Lower lobe of right lung (tissue), 2 donors: ENCODE measurements at places on chromosomes 5 and 9. TPM values are rescaled to one million over a fixed set of nuclear protein-coding genes. Genes with fewer than 3 reads are reported as not detected.

KIF24 gene
- total RNA-seq = 1.4 TPM

PCDHGC5 gene
- 1.8 TPM for total RNA-seq

STOML2 gene
- total RNA-seq = 59.0 TPM

RXRA gene
- 85.7 TPM for total RNA-seq

XRCC4 gene
- 9.2 TPM for total RNA-seq

ADAMTS19 gene
- total RNA-seq = not detected

SLC1A3 gene
- total RNA-seq = 52.1 TPM

CDH10 gene
- 0.35 TPM for total RNA-seq

CDH12 gene
- 0.38 TPM for total RNA-seq

CAVIN4 gene
- 1.7 TPM for total RNA-seq

C9orf50 gene
- total RNA-seq = not detected

TAL2 gene
- total RNA-seq = not detected

C1QTNF3 gene
- total RNA-seq = 6.7 TPM

DMRTA1 gene
- total RNA-seq = 1.7 TPM

NRG2 gene
- 1.6 TPM for total RNA-seq

CKMT2 gene
- 1.4 TPM for total RNA-seq

TNIP1 gene
- 99.6 TPM for total RNA-seq

KIF12 gene
- total RNA-seq = 4.8 TPM

NTRK2 gene
- 7.7 TPM for total RNA-seq

TLE1 gene
- total RNA-seq = 17.9 TPM

C6 gene
- total RNA-seq = 9.8 TPM

SPATA31A5 gene
- not detected for total RNA-seq

IFNA2 gene
- not detected for total RNA-seq

OTP gene
- not detected for total RNA-seq

FCN1 gene
- total RNA-seq = 84.4 TPM

IFNA17 gene
- total RNA-seq = not detected

IL9 gene
- total RNA-seq = not detected

LEAP2 gene
- 1.7 TPM for total RNA-seq

ASS1 gene
- 75.2 TPM for total RNA-seq

IL5 gene
- total RNA-seq = not detected

RANBP3L gene
- 2.8 TPM for total RNA-seq

SLC35A4 gene
- total RNA-seq = 71.8 TPM

SPINK13 gene
- not detected for total RNA-seq

NR5A1 gene
- total RNA-seq = not detected

TMEM215 gene
- 0.09 TPM for total RNA-seq
